ENCODE measurements at places on chromosomes 3 and 15.

- DNase-seq: no peak
Observed at GRCh38 chr15:85872125-85872524, 77.4 kb upstream of the KLHL25 start.

DNA sequence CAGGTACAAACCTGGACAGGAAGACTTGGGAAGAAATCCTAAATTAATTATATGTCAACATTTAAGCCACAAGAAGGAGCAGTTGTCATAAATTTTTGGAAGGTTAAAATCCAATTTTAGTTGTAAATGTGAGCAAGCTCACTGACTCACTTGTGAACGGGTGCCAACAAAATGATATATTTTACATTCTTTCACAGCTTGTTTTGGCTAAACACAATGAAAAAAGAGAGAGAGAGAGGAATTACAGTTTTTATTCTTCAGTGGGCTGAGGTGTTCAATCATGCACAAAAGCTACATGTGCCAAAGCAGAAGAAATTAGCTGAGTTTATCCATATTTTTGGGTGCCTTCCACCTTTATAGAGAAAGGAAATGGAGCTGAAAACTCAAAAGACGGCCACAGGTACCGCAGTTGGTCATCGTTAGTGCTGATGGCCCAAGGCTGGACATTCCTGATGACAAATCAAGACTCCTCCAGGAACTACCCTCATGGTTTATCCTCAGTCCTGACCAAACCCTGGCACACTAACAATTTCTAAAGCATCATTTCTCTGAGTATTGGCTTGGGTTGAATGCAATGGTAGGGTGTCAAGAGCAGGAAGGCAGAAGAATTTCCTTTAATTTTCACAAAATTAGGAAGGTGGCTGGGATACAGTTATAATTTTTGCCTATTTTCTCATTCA lies 37.6 kb upstream of the WNT5A start:
- DNase-seq: peak; percentile 31

DNA sequence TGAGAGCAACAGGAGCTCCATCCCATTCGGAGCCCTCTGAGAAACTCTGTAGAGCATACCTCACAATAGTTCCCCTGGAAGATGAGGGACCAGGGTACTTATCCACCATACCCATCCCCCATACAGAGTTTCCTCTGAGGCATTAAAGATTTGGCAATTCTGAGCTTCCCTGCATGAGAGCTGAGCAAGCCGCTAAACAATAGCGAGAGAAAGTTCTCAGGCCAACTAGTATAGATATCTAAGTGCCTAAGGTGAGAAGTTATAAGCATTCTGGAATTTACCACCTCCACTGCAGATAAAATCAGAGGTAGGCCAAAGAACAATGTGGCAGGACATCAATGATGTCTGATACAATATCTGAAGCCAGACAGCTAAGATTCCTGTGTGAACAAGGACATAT lies 129.1 kb upstream of the MBNL1 start:
- DNase-seq: no peak

DNA sequence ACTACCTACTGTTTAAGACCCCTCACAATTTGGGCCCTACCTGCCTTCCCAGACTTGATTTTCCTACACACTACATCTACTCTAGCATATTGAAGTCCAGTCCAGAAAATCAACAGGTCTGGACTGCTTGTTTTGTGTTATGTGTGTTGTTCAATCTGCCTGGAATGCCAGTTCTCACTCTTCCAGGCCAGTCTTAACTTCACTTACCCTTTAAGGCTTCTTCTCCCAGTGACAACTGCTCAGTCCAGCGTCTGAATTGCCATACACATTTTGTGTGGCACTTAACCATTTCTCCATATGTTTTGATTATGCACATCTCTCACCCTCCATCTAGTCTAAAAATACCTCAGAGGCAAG lies 1.1 kb downstream of the TICRR start:
- DNase-seq: peak; percentile 38

GRCh38 chr3:167380004-167380689 lies at the start of gene ZBBX:
Gene ZBBX (minus strand): TSS chr3:167380297. CDS start chr3:167372901, 7,396 bp downstream.
- peak; percentile 68 for DNase-seq

- no peak for DNase-seq
Observed at GRCh38 chr3:63097396-63097795, 180.7 kb upstream of the SYNPR start.

DNA sequence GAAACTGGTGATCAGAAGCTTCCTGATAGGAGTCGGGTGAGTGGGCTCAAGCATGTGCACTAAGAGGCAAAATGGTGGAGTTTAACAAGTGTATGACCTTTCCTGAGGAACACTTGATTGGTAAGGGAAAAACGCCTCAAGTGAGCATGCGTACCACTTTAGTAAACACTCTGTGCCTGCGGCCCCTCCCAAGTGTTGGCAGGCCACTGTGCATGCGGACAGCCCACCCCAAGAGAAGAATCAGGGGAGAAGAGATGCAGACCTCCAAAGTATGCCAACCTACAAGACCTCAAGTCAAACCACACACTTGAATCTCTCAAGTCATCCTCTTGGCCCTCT lies 122.3 kb downstream of the CTNNB1 start:
- DNase-seq: no peak

- DNase-seq: no peak
Observed at GRCh38 chr3:142053835-142054234, 95.5 kb downstream of the TFDP2 start.

- DNase-seq: no peak
Observed at GRCh38 chr15:29740692-29741311, 81.5 kb downstream of the TJP1 start.

Data from fibroblast of lung (primary cell).